Muscle of leg (tissue), 16 donors: ENCODE measurements at places on chromosomes 1 and 21. TPM values are rescaled to one million over a fixed set of nuclear protein-coding genes. Genes with fewer than 3 reads are reported as not detected.

The CD244 gene
- total RNA-seq, result 0.13 TPM

DNA sequence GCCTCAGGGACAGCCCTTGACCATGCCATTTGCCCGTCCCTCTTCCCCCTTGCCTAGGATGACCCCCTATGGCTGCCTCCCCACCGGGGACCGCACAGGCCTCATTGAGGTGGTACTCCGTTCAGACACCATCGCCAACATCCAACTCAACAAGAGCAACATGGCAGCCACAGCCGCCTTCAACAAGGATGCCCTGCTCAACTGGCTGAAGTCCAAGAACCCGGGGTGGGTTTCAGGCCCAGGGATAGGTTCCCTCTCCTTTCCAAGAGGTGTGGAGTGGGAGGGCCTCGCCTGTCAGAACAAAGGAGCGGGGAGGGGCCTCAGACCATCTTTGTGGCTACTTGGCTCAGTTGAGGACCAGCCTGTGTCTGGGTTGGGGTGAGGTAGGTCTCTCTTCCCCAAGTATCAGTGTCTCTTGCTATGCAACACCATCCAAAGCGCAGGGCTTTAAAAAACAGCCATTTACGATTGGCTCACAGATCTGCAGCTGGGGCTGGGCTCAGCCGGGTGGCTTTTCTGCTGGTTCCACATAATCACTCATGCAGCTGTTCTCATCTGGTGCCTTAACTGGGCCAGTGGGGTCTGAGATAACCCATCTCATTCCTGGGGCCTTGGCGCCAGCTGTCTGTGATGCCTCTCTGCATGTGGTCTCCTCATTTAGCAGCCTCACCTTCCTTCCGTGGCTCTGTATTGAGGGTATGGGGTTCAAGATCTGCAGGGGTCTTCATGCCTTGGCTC, 71.7 kb downstream of the PIK3CD start:
- no peak for DNase-seq

DNA sequence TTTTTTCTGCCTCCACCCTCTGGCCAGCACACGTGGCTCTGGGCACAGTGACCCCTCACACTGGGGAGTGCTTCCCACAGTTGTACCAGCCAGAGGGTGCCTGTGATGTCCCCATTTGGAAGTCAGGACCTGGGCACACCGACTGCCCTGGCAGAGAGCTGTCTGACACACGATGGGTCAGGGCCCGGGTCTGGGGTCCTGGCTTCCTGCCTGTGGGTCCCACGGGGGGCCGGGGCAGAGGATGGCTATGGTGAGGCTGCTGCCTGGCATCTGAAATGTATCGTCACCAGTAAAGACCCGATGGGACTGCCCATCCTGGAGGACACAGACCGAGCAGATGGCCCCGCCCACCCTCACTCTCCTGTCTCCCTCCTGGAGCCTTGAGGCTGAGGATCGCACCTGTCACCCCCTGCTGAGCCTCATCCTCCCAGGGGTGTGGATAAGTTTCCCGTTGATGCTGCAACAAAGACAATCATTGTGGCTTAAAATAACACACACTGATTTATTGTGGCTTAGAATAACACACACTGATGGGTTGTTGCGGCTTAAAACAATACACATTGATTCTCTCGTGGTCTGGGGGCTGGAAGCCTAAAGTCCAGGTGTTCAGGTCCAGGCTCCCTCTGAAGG, 88.8 kb upstream of the TTC34 start:
- no peak for DNase-seq

The AKR1A1 gene
- 93.1 TPM for total RNA-seq

The RNF186 gene
- total RNA-seq, result not detected

DNA sequence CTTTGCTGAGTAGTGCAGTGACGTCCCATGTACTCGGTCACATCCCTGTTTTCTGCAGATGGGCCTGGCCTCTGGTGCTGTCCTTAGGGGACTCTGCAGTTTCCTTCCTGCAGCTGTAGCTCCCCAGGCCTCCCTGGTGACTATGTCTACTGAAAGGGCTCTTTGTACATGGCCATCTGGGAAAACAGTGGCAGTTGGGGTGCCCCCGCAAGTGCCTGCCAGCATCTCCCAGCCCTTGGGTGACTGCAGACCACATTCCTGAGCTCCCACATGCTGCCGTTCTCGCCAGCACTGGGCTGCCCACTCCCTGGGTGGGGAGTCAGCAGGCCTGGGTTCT, 37.5 kb upstream of the KCNA10 start:
- no peak for DNase-seq

The MFSD2A gene
- total RNA-seq, result 0.62 TPM

DNA sequence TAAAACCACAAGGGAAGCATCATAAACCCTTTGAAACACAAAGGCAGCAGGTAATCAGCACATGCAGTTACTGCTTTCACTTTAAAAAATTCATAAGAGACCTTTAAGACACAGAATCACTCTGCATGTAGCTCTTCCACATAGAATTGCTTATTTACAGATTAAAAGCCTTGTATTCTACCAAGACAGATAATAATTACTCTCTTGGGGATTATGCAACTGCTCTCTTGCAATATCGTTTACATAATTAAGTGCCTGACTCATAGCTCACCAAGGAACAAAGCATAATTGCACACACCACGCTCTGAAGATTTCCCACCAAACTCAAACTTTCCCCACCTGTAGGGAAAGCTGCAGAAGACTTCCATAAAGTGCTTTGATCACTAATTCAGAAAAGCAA, 87.9 kb downstream of the VAV3 start:
- no peak for DNase-seq

The GOLT1A gene
- total RNA-seq, result 0.09 TPM

DNA sequence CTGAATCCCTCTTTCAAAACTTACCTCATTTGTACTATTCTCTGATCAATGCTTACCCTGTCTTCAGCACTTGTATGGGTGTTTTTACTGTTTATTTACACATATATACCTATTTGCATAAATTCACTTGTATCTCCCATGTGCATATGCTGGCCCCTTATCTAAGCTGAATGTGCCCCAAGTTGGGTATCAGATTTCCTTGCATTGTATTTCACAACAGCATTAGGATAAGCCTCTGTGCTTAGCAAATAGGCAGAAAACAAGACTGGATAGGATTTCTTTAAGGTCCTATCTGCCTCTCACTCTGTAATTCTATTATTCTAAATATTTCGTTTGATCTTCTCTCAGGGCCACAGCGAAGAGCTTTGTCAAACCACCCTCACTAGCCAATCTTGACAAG, 45.9 kb upstream of the IPO9 start:
- DNase-seq, result no peak

DNA sequence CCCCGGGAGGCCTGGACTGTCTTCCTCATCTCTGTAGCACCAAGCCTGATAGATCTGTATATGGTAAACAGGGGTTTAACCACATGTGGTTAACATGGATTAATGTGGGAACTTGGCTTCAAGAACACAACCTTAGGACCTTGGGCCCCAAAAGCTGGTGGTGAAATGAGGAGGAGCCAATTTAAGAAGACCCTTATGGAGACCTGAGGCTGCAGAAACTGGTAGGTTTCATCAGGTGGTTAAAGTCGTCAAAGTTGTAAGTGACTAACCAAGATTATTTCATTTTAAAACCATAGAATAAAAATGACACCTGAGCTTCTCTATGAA, 14.0 kb downstream of the THEMIS2 start:
- DNase-seq, result no peak

The S100A7 gene
- total RNA-seq, result not detected

- no peak for DNase-seq
Observed at GRCh38 chr1:237139732-237140131, 97.7 kb downstream of the RYR2 start.

- no peak for DNase-seq
Observed at GRCh38 chr1:168834225-168834872, 105.3 kb upstream of the DPT start.

DNA sequence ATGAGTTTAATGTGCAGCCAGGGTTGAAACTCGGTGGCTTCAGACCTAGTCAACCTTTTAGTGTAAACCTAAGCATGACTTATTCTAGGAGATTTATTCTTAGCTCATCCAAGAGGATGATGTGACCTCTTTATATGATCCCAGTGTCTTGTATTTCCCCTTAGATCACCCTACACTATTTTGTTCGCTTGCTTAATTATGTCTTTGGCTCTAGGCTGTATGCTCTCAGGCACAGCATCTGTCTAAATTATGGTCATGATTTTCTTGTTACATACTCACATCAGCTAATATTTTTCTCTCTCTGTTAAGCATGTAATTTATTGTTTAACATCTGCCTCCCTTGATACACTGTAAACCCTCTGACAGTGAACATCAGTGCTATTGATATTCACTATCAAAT, 19.1 kb downstream of the COL11A1 start:
- DNase-seq, result no peak

DNA sequence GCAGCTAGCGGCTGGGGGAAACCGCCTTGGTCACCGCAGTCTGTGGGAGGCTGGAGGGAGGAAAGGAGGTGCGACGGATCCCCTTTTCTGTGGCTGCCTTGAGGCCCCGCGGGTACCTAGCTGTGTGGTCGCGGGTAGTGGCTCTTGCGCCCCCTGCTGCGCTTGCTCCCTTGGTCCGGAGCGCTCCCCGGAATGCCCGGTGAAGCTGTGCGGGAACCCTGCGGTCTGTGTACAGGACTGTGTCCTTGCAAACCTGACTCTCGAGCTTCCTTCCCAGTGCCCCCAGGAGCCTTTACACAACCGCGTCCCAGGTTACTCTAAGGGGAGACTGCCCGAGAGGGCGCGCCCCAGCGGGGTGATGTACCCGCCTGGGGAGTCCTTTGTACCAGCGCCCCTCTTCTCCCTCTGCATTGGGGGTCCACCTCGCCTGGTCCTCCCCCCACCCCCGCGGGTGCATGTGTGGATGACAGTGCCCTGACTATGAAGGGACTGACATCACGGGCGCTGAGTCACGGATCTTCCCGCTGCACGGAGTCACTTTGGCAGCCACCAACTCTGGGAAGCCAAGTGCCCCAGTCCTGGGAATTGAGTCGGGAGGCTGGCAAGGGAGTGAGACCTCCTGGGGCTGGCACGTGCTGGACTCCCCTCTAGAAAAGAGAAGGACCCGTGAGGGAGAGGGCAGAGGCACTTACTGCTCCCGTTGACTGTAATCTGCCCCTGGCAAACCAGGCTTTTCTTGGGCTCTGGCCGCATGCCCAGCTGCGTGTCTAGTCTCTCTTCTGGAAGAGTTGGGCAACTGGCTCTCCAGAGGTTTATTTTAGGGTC, 816 bp downstream of the IL6R start:
- DNase-seq, result peak; percentile 76

DNA sequence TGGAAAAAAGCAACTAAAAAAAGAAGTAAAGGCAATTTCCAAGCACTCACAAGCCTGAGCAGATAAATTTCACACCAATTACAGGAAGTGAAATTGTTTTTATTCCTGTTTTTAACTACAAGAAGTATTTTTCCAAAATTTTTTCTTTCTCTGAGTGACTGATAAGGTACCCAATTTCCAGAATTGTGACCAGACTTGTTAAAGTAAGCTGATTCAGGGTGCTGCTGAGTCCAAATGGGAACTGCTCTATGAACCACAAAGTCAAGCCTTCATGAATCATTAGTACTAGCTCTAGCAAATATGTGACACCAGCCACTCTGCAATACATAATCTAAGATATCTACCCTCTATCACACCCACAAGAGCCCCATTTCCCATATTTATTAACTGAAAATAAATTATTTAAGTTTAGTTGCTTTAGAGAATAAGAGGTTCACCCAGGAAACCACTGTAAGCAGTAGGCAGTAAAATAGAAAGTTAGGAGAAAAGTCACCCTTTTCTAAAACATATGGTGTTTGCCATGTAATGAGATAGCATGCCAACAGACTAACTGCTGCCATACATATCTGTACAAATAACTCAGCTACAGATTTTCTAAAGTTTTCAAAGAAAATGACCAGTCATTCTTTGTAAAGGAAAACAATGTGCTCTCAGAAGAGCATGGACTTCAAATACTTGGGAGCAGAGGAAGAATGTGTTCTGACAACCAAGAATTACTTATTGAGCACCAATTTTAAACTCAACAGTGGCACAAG, 43.1 kb upstream of the TNFSF18 start:
- no peak for DNase-seq

DNA sequence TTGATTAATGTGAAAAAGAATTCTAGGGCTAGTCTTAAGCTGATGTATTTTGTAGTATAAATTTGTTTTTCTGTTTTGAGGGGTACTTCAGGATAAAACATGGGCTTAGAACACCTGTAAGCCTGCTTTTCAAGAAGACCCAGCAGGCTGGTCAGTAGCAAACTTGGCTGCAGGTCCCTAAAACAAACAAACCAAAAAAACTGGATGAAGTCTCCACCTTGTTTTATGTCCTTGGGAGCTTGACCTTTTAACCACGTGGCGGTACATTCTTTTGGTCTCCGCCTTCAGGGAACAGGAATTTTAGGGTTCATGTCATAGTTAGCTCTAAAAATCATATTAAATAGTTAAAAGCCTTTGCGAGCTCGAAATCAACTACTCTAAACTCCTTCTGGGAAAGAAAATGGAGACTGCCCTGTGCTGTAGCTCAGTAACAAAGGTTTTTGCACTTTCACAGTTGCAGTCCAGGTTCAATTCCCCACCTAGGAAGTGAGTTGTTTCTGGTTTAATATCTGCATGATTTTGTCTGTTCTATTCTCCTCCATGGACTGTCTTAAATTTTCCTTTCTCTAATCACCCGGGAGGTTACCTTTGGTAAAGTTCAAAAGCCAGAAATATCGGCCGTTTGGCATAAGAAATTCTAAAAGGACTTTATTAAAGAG, 18.6 kb downstream of the PRDX6 start:
- no peak for DNase-seq

GRCh38 chr1:237386362-237387143, 344.6 kb downstream of the RYR2 start:
- DNase-seq, result peak; percentile 53

The FAM72D gene
- 0.71 TPM for total RNA-seq

The INKA2 gene
- 37.7 TPM for total RNA-seq

The LYPD8 gene
- not detected for total RNA-seq

The YARS1 gene
- 35.3 TPM for total RNA-seq

The NBPF6 gene
- total RNA-seq, result not detected

- DNase-seq, result peak; percentile 78
Observed at GRCh38 chr1:145991735-145992412, 4.5 kb downstream of the TXNIP start.

- DNase-seq, result peak; percentile 73
Observed at GRCh38 chr1:202135221-202135721, 9.3 kb downstream of the ARL8A start.

DNA sequence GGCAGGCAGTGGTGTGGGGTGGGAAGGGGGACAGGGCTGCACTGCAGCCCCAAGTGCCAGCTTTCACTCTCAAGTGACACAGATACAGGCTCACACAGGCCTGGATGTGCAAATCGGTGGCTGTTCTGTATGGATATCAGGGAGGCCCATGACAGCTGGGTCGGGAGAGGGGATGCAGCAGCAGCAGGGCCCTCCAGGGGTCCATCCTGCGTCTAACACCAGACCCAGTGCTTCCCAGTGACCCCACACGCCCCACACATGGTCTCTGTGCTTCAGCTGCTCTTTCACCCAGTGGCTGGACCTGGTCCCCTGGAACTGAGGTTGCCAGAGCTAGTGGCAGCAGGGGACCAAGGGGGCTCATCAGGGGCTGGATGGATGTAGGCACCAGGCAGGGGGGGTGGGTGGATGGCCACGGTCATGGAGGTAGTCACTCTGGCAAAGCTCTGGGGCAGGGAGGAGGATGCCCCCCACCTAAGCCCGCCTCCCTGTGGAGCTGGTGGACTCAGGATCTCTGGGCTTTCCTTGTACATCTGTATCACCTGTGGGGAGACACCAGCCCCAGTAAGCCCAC, 13.9 kb downstream of the BTBD19 start:
- DNase-seq, result no peak

The CASZ1 gene
- 30.8 TPM for total RNA-seq

The RCOR3 gene
- total RNA-seq, result 24.6 TPM

The LCE2C gene
- not detected for total RNA-seq
